ENCODE measurements at places on chromosomes 7 and 10. TPM values are rescaled to one million over a fixed set of nuclear protein-coding genes. Genes with fewer than 3 reads are reported as not detected.

DNA sequence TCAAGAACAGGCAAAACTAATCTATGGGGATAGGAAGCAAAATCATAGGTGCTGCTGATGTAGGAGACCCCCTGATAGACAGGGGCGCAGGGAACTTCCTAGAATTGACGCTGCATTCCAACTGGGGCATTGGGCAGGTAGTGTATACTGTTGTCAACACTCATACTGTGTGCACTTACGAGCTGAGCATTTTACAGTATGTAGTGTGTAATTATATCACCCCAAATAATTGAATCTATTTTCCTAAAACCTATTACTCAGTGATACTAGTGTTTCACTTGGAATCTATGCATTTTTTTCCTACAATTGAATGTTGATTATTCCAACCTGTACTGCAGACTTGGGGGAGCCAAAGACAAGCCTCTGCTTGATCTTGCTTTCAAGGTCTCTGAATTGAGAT, 207.0 kb upstream of the PRKCQ start:
- H3K36me3 ChIP-seq, result no peaks in the 10 kb centered on the region
- no peak overlapping the region for H3K4me3 ChIP-seq
- no peak for DNase-seq
- peaks cover 16% of the 10 kb centered on the region for H3K27me3 ChIP-seq

DNA sequence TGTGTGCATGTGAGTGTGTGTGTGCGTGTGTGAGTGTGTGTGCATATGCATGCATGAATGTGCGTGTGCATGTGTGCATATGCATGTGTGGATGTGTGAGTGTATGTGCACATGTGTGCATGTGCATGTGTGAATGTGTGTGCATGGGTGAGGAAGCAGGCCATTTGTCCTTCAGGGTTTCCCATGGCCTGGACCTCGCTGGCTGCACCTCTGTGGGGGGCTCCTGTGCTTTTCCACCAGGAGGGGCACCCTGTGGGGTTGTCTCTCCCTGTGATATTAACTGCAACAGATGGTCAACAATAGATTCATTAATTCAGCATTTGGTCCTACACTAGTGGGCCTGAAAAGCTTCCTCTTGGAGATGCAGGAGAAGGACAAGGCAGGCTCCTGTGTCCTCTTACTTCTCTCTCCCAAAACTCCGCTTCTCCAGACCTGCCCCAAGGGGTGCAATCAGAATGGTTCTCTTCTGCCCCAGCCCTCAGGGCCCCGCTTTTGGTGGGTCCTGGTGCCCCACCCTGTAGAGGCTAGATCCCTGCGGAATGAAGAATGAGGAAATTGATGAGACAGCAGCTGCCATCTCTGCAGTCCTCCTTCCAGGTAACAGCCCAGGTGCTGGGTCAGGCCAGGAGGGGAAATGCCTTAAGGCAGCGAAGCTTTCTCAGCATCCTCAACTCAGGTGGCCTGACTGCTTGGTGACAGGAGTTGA, 41.5 kb upstream of the NUB1 start:
- peaks cover 9% of the 10 kb centered on the region for H3K4me1 ChIP-seq
- H3K27me3 ChIP-seq, result peaks cover 17% of the 10 kb centered on the region
- no peak overlapping the region for H3K27ac ChIP-seq
- DNase-seq, result no peak
- H3K4me3 ChIP-seq, result no peak overlapping the region

DNA sequence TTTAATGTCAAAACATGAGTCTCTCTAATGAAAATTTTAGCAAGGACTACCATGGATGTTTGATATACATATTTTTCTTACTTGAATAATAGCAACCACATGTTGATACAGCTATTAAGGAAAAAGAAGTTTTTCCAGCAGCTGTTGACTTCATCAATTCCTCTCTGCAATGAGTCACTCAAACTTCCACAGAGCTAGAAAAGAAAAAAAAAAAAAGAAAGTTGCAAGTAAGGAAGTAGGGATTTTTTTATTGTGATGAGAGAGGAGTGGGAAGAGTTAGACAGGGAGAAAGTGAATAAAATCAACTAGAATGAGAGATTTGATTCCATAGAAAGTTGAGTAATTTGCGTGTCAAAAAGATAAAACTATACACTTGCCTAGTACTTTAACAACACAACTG, 46.2 kb downstream of the CAV1 start:
- no peak overlapping the region for H3K27ac ChIP-seq
- no peak for DNase-seq
- peaks cover 9% of the 10 kb centered on the region for H3K27me3 ChIP-seq
- H3K4me3 ChIP-seq, result no peak overlapping the region

- no peaks in the 10 kb centered on the region for H3K36me3 ChIP-seq
- H3K27ac ChIP-seq, result no peak overlapping the region
- H3K27me3 ChIP-seq, result no peaks in the 10 kb centered on the region
- H3K4me1 ChIP-seq, result no peaks in the 10 kb centered on the region
- no peak for DNase-seq
- no peak overlapping the region for H3K4me3 ChIP-seq
These were observed 81.1 kb upstream of the MBL2 start for GRCh38 chr10:52853704-52854103.

The HOGA1 gene
- not detected for total RNA-seq

DNA sequence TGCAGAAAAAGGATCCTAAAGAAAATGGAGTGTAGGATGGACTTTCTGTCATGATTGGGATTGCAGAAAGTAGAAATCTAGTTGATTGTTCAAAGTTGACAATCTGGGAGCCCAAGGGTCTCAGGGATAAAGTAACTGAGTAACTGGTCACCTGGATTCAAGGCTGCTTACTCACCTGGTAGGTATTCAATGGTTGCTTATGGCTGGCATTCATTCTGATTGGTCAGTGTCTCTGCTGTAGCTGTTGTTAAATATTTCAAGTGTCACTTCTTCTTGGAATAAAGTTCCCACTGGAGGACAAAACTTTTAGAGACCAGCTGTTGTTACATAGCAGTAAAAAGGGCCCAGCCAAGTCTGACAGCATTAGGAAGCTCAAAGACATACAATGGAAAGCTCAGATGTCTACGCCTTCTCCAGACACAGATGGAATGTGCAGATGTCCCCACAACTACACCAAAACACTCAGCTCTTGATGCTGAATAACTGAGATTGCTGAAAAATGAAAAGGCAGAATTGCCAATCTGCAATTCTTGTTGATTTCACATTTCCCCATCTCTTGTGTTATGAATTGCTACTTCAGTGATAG, 106.9 kb downstream of the ZNF467 start:
- no peak overlapping the region for H3K4me3 ChIP-seq
- no peaks in the 10 kb centered on the region for H3K36me3 ChIP-seq
- H3K27ac ChIP-seq, result no peak overlapping the region
- peaks cover 24% of the 10 kb centered on the region for H3K27me3 ChIP-seq
- H3K4me1 ChIP-seq, result peaks cover 2% of the 10 kb centered on the region

GRCh38 chr10:59655309-59655708, 54.3 kb downstream of the SLC16A9 start:
- DNase-seq, result no peak
- H3K4me1 ChIP-seq, result peaks cover 9% of the 10 kb centered on the region
- peaks cover 4% of the 10 kb centered on the region for H3K27me3 ChIP-seq
- H3K27ac ChIP-seq, result no peak overlapping the region
- H3K4me3 ChIP-seq, result no peak overlapping the region

The HHEX gene
- total RNA-seq, result 0.31 TPM

- no peak for DNase-seq
- no peaks in the 10 kb centered on the region for H3K27me3 ChIP-seq
- H3K36me3 ChIP-seq, result peaks cover 32% of the 10 kb centered on the region
These were observed 28.8 kb downstream of the XPNPEP1 start for GRCh38 chr10:109894516-109894915.

DNA sequence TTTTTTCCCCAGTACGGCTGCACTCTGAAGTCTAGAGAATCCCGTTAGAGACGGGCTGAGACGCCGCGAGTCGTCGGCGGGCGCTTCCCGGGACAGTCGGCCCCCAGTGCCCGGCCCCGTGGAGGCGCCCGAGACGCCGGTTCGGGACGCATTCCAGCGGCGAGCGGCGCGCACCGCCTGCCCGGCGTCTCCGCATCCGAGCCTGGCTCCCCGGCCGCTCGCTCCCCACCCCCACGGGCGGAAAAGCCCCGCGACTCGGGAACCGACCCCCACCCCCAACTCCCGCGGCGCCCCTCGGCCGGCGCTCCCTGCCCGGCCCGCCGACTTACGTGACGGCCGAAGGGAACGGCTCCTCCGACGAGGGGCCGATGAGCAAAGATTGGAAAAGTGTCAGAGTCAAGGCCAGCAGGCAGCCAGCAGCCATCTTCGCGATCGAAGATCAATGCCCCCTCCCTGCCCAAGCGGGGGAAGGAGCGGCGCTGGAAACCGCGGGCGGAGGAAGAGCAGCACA, 486 bp downstream of the CACNA2D1 start:
- no peak overlapping the region for H3K4me3 ChIP-seq
- H3K27me3 ChIP-seq, result peaks cover 30% of the 10 kb centered on the region
- no peak overlapping the region for H3K27ac ChIP-seq
- no peaks in the 10 kb centered on the region for H3K36me3 ChIP-seq
- peaks cover 2% of the 10 kb centered on the region for H3K4me1 ChIP-seq

The FAM20C gene
- 0.45 TPM for total RNA-seq

DNA sequence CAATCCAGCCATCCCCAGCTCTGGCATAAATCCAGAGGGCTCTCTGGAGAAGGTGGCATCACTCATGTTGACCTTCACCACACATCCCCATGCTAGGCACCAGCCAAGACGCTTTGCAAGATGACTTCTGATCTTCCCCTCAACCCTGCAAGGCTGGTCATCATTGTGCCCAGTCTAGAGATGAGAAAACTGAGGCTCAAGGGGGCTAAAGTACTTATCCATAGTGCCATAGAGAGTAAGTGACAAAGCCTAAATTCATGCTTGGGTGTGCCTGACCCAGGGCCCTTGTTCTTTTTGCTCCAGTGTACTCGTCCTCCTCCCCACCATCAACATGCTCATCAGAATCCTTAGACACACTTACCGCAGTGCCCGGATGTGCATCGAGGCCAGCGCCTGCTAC, 1.7 kb upstream of the C10orf105 start:
- H3K4me1 ChIP-seq, result peaks cover 41% of the 10 kb centered on the region
- DNase-seq, result no peak
- H3K27ac ChIP-seq, result no peak overlapping the region
- no peaks in the 10 kb centered on the region for H3K27me3 ChIP-seq
- no peaks in the 10 kb centered on the region for H3K36me3 ChIP-seq
- H3K4me3 ChIP-seq, result no peak overlapping the region

DNA sequence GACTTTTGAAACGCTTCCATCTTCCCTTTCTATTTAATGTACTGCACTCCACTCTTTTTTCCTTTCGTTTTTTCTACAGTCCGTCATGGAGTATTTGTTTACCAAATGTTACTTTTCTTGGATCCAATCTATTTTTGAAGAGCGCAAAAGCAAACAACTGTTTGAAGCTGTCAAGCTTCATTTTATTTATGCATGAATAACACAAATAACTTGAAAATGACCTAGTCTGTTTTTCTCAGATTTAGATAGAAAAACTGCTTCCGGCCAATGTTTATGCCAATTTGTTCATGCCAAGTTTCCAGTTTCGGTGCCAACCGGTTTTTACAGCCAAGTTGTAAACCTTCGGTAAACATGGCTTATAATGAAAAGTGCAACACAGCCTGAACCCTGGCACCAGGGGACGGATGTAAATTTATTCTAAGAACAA, 150.9 kb upstream of the KLF6 start:
- no peaks in the 10 kb centered on the region for H3K27me3 ChIP-seq
- H3K4me3 ChIP-seq, result no peak overlapping the region
- H3K4me1 ChIP-seq, result peaks cover 49% of the 10 kb centered on the region
- no peaks in the 10 kb centered on the region for H3K36me3 ChIP-seq

The C7orf57 gene
- 0.90 TPM for total RNA-seq

- no peaks in the 10 kb centered on the region for H3K36me3 ChIP-seq
- no peak for DNase-seq
- H3K27ac ChIP-seq, result no peak overlapping the region
These were observed 22.6 kb downstream of the DYDC1 start for GRCh38 chr10:80333983-80334382.

The RPEL1 gene
- total RNA-seq, result 0.10 TPM

DNA sequence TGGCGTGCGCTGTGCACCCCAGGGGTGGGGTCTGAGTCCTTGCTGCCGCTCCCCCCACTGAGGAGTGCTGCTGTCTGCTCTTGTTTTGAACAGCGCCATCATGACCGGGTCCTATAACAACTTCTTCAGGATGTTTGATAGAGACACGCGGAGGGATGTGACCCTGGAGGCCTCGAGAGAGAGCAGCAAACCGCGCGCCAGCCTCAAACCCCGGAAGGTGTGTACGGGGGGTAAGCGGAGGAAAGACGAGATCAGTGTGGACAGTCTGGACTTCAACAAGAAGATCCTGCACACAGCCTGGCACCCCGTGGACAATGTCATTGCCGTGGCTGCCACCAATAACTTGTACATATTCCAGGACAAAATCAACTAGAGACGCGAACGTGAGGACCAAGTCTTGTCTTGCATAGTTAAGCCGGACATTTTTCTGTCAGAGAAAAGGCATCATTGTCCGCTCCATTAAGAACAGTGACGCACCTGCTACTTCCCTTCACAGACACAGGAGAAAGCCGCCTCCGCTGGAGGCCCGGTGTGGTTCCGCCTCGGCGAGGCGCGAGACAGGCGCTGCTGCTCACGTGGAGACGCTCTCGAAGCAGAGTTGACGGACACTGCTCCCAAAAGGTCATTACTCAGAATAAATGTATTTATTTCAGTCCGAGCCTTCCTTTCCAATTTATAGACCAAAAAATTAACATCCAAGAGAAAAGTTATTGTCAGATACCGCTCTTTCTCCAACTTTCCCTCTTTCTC, 26.0 kb downstream of the BNIP3 start:
- DNase-seq, result no peak
- no peak overlapping the region for H3K4me3 ChIP-seq
- peaks cover 33% of the 10 kb centered on the region for H3K36me3 ChIP-seq
- peak overlapping the region; percentile 33 for H3K27ac ChIP-seq
- H3K4me1 ChIP-seq, result no peaks in the 10 kb centered on the region
- no peaks in the 10 kb centered on the region for H3K27me3 ChIP-seq

DNA sequence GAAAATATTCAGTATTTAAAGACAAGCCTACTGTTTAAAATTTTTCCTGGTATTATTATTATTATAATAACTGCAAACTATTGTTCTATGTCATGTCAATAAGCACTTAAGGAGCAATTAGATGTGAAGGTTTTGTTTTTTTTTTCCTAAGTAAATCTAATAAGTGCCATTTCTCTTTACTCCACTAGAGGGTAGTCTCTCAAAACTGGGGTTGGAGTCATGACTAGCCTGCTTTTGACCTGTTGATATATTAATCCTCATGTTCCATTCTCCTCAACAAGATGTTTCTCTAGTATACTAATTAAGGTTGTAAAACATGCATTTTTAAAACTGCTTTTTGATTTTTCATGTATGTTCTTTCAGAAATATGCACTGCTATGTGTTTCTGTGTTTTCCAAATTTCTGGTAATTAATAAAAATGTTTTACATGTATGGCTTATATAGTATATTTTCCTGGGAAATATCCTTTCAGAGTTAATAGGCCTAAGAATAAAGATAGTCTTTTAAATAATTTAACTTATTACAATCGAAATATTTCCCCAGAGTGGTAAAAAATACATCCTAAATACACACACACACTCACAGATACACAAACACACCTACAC, 1.0 kb upstream of the LRRN3 start:
- DNase-seq, result no peak
- H3K27me3 ChIP-seq, result no peaks in the 10 kb centered on the region
- no peak overlapping the region for H3K27ac ChIP-seq
- H3K4me1 ChIP-seq, result peaks cover 71% of the 10 kb centered on the region
- H3K36me3 ChIP-seq, result peaks cover 5% of the 10 kb centered on the region
- H3K4me3 ChIP-seq, result no peak overlapping the region

GRCh38 chr7:30154111-30154587, 19.4 kb downstream of the MTURN start:
- H3K27me3 ChIP-seq, result no peaks in the 10 kb centered on the region
- H3K4me1 ChIP-seq, result peaks cover 12% of the 10 kb centered on the region
- DNase-seq, result no peak
- H3K27ac ChIP-seq, result no peak overlapping the region
